ENCODE measurements at places on chromosomes 2 and 18. TPM values are rescaled to one million over a fixed set of nuclear protein-coding genes. Genes with fewer than 3 reads are reported as not detected.

Gene LCLAT1
- total RNA-seq, result 16.5 TPM

Gene PSMA8
- total RNA-seq, result not detected

Gene KCNS3
- total RNA-seq, result 47.8 TPM

Gene RAPGEF4
- total RNA-seq, result 21.8 TPM

Gene UNC80
- total RNA-seq, result not detected

Gene PAX3
- total RNA-seq, result not detected

Gene GPR55
- 1.2 TPM for total RNA-seq

Gene MOCOS
- total RNA-seq, result 5.0 TPM

Gene SAG
- not detected for total RNA-seq

DNA sequence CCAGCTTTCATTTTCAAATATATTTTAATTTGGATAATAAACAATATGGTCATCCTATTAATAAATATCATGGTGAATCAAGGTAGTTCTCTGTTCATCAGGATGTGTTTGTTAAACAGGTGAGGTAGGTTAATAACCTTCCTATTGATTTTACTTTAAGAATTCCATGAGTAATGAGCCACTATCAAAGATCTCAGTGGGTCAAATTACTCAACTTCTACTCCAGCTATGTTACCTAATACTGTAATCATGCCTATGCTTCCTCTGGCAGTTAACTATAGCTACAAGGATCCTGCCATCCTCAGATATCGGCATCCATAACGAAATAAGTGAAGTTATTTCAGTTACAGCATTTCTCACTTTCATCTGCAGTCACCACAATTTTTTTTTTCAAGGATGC is 289.6 kb upstream of the SLC8A1 start:
- H3K27me3 ChIP-seq, result no peaks in the 10 kb centered on the region
- no peak overlapping the region for H3K27ac ChIP-seq
- H3K4me1 ChIP-seq, result no peaks in the 10 kb centered on the region
- no peak overlapping the region for H3K4me3 ChIP-seq
- DNase-seq, result no peak
- H3K36me3 ChIP-seq, result no peaks in the 10 kb centered on the region

- no peaks in the 10 kb centered on the region for H3K27me3 ChIP-seq
- H3K27ac ChIP-seq, result no peak overlapping the region
- no peaks in the 10 kb centered on the region for H3K4me1 ChIP-seq
- no peaks in the 10 kb centered on the region for H3K36me3 ChIP-seq
These were observed 224.9 kb upstream of the BOD1L2 start for GRCh38 chr18:56921896-56922480.

GRCh38 chr18:62938006-62938405 is 222.7 kb downstream of the PHLPP1 start:
- peaks cover 20% of the 10 kb centered on the region for H3K4me1 ChIP-seq
- no peak overlapping the region for H3K27ac ChIP-seq
- no peaks in the 10 kb centered on the region for H3K36me3 ChIP-seq

GRCh38 chr2:45968946-45969584 is 317.6 kb downstream of the PRKCE start:
- no peaks in the 10 kb centered on the region for H3K27me3 ChIP-seq
- no peaks in the 10 kb centered on the region for H3K36me3 ChIP-seq
- peaks cover 10% of the 10 kb centered on the region for H3K4me1 ChIP-seq
- DNase-seq, result no peak
- H3K4me3 ChIP-seq, result no peak overlapping the region

- no peaks in the 10 kb centered on the region for H3K27me3 ChIP-seq
- no peak overlapping the region for H3K27ac ChIP-seq
- no peaks in the 10 kb centered on the region for H3K4me1 ChIP-seq
- H3K36me3 ChIP-seq, result no peaks in the 10 kb centered on the region
These were observed 9.2 kb upstream of the PAIP2B start for GRCh38 chr2:71235930-71236587.

DNA sequence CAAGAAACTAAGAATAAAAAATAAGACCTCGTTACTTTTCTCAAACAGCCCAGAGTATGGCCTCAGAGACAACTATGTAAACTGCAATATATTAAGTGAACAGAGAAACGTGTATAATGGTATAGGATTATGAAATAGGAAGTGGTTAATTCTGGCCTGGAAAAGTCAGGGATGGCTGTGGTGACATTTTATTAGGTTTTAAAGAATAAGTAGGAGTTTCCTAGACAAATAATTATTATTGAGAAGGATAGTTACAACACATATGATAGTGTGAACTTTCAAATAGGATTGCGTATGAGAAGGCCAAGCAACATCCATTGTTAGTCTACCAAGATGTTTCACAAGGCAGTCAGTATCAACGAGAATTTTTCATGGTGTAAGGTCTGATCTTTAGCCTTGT is 244.1 kb downstream of the LPIN1 start:
- H3K36me3 ChIP-seq, result no peaks in the 10 kb centered on the region
- DNase-seq, result no peak
- no peaks in the 10 kb centered on the region for H3K27me3 ChIP-seq
- H3K27ac ChIP-seq, result no peak overlapping the region
- H3K4me1 ChIP-seq, result no peaks in the 10 kb centered on the region
- no peak overlapping the region for H3K4me3 ChIP-seq

- H3K27ac ChIP-seq, result no peak overlapping the region
- H3K36me3 ChIP-seq, result peaks cover 70% of the 10 kb centered on the region
- DNase-seq, result no peak
- no peak overlapping the region for H3K4me3 ChIP-seq
- no peaks in the 10 kb centered on the region for H3K27me3 ChIP-seq
These were observed 60.8 kb downstream of the CEP192 start for GRCh38 chr18:13051950-13052349.

- H3K27me3 ChIP-seq, result no peaks in the 10 kb centered on the region
- peaks cover 25% of the 10 kb centered on the region for H3K4me1 ChIP-seq
- no peak overlapping the region for H3K4me3 ChIP-seq
These were observed 56.1 kb downstream of the BCL2 start for GRCh38 chr18:63263444-63263843.

GRCh38 chr18:54181856-54182602 is 42.4 kb downstream of the MBD2 start:
- no peak overlapping the region for H3K4me3 ChIP-seq
- H3K36me3 ChIP-seq, result peaks cover 24% of the 10 kb centered on the region
- H3K4me1 ChIP-seq, result no peaks in the 10 kb centered on the region
- no peak for DNase-seq
- no peaks in the 10 kb centered on the region for H3K27me3 ChIP-seq

DNA sequence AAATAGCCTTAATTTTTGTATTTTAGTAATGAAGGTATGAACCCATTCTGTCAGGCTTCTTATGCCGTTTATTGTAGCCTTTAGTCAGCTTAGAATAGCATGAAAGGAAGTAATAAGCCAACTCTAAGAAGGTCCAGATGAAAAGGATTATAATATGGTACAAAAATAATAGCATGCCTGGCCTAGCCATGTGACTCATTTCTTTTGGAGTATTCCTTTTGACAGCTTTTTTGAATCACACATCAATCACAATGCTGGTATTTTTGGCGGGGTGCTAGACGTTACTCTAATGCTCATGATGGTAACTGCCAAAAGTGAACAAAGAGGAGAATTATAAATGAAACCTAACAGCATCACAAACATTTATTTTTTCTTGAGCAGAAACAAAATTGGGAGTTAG is 19.9 kb downstream of the FMNL2 start:
- no peaks in the 10 kb centered on the region for H3K4me1 ChIP-seq
- no peak overlapping the region for H3K4me3 ChIP-seq
- peak overlapping the region; percentile 42 for H3K27ac ChIP-seq
- H3K27me3 ChIP-seq, result no peaks in the 10 kb centered on the region
- H3K36me3 ChIP-seq, result no peaks in the 10 kb centered on the region

DNA sequence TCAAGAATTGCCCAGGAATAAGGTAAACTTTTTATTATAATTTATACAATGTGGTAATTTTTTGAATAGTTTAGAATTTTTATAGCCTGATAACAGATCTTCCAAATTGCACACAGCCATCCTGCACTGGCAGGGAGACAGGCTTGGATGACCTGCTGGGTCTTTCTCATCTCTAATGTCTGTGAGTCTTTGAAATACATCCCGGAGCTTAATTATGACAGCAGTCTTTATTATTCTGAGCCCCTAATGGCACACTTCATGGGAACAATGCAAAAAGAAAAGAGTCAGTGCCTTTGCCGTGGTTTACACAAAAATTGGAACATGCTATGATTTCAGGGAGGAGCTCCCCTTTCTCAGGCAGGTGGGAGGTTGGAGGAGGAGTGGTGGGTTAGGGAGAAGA is 71.0 kb downstream of the TMEM182 start:
- H3K4me1 ChIP-seq, result no peaks in the 10 kb centered on the region
- no peaks in the 10 kb centered on the region for H3K36me3 ChIP-seq
- no peak overlapping the region for H3K27ac ChIP-seq

GRCh38 chr18:55235094-55235461 is 275.8 kb upstream of the CCDC68 start:
- no peaks in the 10 kb centered on the region for H3K27me3 ChIP-seq
- DNase-seq, result no peak
- no peak overlapping the region for H3K27ac ChIP-seq
- peaks cover 44% of the 10 kb centered on the region for H3K36me3 ChIP-seq
- peaks cover 5% of the 10 kb centered on the region for H3K4me1 ChIP-seq

GRCh38 chr18:74166386-74166785 is 18.1 kb downstream of the TIMM21 start:
- DNase-seq, result no peak
- no peaks in the 10 kb centered on the region for H3K27me3 ChIP-seq
- H3K4me3 ChIP-seq, result no peak overlapping the region
- H3K4me1 ChIP-seq, result no peaks in the 10 kb centered on the region
- H3K27ac ChIP-seq, result no peak overlapping the region
